ENCODE measurements at places on chromosomes 7 and 10.

GRCh38 chr10:18429335-18429734 lies 222.1 kb downstream of the NSUN6 start:
- DNase-seq: no peak

DNA sequence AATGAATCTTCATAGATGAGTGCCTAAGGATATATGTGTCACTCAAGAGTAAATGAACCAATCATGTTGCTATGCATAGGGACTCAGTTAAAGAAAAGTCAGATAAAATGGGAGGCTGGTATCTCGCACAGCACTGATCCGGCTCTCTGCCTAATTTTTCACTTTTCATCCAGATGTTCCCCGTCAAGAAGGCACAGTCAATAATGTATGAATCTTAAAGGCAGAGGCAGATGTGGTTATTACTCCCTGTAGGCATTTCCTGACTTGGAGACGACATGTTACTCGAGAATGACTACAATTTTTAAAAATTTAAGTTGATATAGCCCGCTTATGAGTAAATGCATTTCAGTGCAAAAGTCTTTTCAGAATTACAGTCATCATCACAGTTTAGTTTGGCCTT lies 113.6 kb downstream of the TBXAS1 start:
- DNase-seq: no peak

DNA sequence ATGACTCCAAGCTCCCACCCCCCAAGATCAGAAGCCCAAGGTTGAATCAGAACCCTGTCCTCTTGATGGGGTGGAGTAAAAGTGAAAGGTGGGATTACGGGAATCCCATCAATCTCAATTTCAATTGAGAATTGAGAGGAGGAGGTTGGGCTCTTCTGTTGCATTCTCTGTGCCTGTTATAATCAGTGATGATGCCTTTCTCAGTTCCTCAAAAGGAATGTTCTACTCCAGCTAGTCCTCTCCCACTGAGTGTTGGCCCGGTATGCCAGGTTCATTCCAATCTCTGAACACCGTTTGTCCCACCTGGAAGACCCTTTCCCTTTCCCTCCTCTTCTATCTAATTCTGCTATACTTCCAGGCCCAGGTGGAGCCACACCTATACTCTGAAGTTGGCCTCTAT lies 17.2 kb upstream of the XPNPEP1 start:
- no peak for DNase-seq

DNA sequence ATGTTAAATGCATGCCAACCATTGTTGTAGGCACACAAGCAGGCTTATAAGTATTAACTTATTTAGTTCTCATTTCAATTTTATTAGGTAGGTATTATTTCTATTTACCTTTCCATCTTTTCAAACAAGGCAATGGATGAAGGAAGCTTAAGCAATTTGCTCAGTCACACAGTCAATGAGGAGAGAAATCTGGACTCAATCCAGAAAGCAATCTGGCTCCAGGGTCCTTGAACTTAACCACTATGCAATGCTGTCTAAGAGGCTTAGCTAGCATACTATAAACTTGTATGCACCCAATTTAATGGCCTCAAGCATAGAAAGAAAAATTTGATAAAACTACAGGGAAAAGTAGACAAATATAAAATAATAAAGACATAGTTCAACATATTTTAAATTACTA lies 88.6 kb downstream of the VWDE start:
- no peak for DNase-seq

GRCh38 chr7:38393874-38394273 lies 120.4 kb upstream of the TARP start:
- no peak for DNase-seq

GRCh38 chr10:100551196-100551595 lies 15.5 kb downstream of the HIF1AN start:
- DNase-seq: no peak

- DNase-seq: no peak
Measured at GRCh38 chr7:98616381-98617050, 569 bp upstream of the NPTX2 start.

DNA sequence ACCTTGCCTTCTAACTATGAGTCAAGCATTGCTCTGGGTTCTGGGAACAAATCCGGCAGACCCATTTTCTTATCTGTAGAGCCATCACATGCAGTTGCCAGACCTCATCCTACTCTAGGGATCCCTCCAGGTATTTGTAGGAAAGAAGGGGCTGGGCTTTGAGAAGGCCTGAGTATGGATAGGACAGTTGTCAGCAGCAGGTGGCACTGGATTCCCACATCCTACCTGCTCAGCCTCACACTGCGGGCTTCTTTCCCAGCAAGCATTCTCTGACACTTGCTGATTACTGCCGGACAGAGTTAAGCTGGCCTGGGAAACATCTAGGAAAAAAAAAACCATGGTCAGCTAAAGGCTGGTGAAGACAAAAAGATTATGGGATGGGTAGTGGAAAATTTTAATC lies 224.1 kb downstream of the CCSER2 start:
- no peak for DNase-seq

DNA sequence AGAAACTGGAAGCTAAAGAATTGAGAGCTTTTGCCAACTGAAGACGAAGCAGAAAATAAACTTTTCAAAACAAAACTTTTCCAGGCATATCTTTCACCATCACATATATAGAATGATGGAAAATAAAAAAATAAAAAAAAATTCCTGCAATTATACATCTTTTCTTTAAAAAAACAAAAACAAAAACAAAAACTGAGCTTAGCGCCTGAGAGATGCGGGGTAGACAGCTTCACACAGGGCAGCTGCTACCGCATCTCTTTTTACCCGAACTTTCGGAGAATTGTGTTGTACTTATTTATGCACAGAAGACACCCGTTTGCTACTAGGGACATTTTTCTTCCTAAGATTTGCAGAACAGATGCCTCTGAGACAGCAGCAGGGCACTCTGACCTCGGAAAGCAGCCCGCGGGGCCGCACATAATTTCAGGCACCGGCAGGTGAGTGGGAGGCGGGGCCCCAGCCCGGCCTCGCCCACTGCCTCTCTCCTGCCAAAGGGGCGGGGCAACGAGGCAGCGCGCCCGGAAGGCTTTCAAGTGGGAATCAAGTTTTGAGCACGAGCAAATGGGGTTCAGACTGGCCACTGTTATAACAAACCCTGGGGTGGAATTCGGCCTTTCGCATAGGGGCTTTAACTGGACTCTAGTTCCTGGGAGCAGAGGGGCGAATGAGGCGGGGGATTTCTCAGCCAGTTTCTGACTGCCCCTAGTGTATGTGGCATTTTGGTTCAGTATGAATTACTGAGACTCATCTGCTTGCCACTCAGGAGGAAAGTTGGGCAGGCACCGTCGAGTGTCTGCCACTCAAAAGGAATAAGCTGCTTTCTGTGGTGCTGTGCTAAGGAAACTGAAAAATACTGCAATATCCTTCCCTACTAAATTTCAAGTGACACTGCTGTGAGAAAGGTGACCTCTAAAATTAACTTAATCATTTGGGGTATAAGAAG lies 18.5 kb upstream of the FAM133B start:
- DNase-seq: no peak

DNA sequence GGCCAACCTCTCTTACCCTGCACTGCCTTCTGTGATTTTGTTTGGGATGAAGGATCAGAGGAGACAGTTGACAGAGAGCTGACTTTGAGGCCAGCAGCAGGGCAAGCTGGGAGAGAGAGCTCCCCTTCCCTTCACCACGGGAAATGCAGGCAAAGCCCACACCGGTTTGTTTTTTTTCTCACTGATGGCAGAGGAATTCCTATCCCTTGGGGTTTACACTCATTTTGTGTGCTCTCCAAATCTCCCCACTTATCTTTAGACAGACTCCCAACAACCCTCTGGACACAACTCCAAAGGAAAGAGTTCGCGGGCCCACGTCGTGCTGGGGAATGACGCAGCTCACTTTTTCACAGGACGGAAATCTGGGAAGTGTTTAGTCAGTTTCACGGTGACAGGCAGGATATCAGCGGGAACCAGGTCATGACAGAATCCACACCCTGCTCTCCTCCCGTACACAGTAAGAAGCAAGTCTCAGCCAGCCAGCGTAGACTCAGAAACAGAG lies 68.3 kb upstream of the FAM171A1 start:
- no peak for DNase-seq

GRCh38 chr10:7092603-7093002 lies 318.2 kb downstream of the SFMBT2 start:
- DNase-seq: no peak

DNA sequence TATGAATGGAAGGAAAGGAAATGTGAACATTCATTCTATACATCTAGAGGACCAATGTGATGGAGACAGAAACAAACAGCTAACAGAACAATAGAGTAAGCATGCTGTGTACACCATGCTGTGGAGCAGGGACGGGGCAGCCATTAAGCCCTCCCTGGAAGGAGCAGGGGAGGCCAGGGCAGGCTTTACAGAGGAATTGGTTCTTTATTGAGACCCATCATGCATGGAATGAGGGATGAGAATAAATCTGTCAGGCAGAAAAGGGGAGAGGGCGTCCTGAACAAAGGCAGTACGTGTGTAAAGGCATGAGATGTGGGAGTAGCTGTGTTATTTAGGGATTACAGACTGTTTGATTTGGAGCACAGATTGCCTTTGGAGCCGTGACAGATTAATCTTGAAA lies 35.2 kb downstream of the STK17A start:
- DNase-seq: no peak

DNA sequence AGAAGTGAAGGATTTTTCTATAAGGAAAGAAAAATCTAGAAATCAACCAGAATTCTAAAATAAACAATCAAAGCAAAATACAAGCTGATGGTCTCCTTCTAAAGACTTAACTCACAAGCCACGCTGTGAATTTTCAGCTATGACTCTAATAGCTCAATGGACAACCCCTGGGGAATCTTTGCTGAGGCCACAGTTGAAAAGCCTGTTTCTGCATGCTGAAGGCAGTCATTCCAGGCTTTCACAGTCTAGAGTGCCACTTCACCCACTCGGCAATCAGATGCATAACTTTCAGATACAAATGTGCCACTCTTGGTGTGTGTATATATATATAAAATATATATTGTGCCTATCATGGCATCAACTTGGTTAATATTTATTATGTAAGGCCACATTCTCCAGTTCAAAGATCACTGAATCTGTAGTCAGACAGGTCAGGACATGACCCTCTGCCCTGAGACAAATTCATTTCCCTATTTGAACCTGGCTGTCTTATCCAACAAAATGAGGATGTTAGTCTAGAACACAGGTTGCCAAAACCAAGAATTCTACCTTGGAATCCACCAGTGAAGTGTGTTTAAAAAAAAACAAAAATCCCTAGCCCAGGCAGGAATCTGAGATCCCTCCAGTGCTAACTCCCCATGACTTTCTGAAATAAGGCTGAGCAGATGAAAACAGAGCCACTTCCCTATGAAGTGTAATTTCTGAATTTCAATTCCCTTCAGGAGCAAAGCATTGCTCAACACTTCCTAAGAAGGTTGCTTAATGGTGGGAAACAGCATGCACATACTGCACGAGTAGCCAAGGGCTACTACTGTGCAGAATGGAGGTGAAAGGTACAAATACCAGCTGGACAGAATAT lies 9.9 kb downstream of the LIPA start:
- DNase-seq: no peak

- DNase-seq: no peak
Measured at GRCh38 chr10:67935223-67935622, 50.8 kb downstream of the SIRT1 start.

DNA sequence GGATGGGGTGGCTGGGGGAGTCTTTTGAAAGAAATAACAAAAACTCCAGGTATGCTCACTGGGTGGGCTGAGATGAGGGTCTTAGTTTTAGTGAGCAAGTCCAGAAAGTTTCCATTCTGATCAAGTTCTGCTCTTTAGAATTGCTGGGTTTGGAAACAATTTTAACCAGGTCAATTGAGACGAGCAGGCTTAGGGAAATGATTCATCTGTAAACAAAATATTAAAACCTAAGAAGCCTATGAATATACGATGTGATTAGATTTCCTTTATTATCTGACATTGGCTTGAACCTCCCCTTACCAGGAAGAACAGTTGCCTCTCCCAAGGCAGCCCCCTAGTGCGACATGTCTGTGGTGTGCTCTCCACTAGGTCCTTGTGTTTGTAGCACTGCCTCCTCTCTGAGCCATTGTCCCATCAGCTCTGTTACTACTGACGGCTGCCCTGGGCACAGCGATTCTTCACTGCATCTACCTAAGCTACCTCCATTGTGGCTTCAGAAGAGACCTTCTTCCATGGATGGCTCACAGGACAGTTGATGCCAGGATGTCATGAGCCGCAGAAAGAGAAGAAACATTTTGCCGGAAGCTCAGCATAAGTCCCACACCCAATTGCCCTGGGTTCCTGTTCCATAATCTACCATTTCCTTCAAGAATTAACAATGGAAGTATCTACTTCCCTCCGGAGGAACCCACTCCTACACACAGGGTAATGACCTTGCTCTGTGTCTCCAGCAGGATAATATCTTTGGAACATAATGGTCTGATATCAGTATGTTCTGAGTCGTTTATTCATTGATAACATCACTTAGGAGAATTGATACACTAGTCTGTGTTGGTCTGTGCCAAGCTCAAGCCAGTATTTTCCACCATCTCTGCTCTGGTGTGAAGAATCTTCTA lies 95.1 kb upstream of the ITGB1 start:
- DNase-seq: no peak

GRCh38 chr7:26680587-26680986 lies 183.8 kb downstream of the SKAP2 start:
- no peak for DNase-seq

DNA sequence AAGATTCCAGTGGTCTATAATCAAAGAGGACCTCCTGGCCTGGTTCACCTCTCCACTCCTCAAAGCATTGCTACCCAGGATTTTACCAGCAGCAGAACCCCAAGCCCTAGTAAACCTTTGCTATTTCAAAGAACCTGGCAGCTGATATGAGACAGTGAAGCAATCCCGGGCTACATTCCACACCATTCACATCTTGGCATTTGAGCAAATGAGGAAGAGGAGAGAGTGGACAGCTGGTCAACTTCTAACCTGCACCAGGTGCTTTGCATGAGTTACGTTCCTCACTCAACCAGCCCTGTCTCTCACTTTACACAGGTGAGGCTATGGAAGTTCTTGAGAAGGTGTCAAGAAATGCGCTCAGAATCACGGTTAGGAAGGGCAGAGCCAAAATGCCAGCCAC lies 1.1 kb downstream of the CCDC3 start:
- DNase-seq: no peak

DNA sequence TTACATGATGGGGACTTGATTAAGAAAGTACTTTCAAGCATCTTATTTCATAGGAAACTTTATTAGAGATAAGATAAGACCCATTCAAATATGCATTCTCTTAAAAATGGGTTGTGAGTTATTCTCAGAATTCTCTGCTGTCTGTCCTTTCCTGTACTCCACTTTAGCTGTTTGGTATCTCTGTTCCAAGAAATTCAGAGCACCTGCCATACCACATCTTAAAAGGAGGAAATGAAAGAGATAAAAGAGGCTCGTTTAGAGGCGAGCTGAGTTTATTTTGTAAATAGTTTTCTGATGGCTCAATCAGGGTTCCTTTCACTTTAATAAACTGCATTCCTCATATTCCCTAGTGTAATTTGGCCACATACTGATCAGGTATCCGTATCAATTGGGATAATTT lies 87.2 kb downstream of the MDFIC start:
- no peak for DNase-seq

DNA sequence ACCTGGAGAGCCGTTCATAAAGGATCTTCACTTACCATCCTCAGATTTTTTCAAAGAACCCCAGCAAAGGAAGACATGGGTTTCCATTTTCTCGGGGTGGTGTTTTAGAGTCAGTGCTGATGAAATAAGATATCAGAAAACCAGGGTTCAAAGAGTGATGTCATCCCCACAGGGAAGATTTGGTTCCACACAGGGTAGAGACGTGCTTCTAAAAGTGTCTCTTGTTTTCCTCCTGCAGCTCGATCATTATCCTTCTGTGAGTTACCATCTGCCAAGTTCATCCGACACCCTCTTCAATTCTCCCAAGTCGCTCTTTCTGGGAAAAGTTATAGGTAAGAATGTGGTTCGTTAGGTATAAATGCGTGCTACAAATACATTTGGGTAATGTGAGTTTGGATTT lies 323.8 kb upstream of the C7orf33 start:
- DNase-seq: no peak
